H7 (cell line): ENCODE measurements at places on chromosomes 1 and 21. TPM values are rescaled to one million over a fixed set of nuclear protein-coding genes. Genes with fewer than 3 reads are reported as not detected.

The IL6R gene
- 8.6 and 10.3 TPM in 2 replicates for total RNA-seq

The GPA33 gene
- total RNA-seq: 0.59 and 0.69 TPM in 2 replicates

The PEAR1 gene
- 1.2 and 1.8 TPM in 2 replicates for total RNA-seq

The PERM1 gene
- not detected in 2 replicates for total RNA-seq

The CDA gene
- 37.1 and 39.4 TPM in 2 replicates for total RNA-seq

The FCGR1A gene
- total RNA-seq: not detected in 2 replicates

The HTR6 gene
- 0.45 and 1.9 TPM in 2 replicates for total RNA-seq

The CFHR1 gene
- total RNA-seq: not detected in 2 replicates

The TNFAIP8L2 gene
- total RNA-seq: 0.14 and 0.15 TPM in 2 replicates

The ATP1A4 gene
- total RNA-seq: 0.73 and 0.74 TPM in 2 replicates

The ICOSLG gene
- 0.96 and 1.6 TPM in 2 replicates for total RNA-seq

The CELA3B gene
- not detected in 2 replicates for total RNA-seq

The CKS1B gene
- total RNA-seq: 342 and 347 TPM in 2 replicates

The NEXN gene
- total RNA-seq: 0.90 and 1.3 TPM in 2 replicates

The LCE6A gene
- not detected in 2 replicates for total RNA-seq

The SYNC gene
- total RNA-seq: 0.07 and 0.45 TPM in 2 replicates

The LCE3E gene
- not detected in 2 replicates for total RNA-seq

The CD5L gene
- total RNA-seq: not detected in 2 replicates

The MMP23B gene
- 11.9 and 15.7 TPM in 2 replicates for total RNA-seq

The TPTE gene
- not detected in 2 replicates for total RNA-seq

The ELAPOR1 gene
- 0.07 and 0.10 TPM in 2 replicates for total RNA-seq

The CASQ1 gene
- 4.2 and 4.4 TPM in 2 replicates for total RNA-seq

The PCAT6 gene
- total RNA-seq: 3.4 and 7.4 TPM in 2 replicates

The S100A7 gene
- not detected in 2 replicates for total RNA-seq

The ZBTB8A gene
- total RNA-seq: 6.2 and 9.1 TPM in 2 replicates

The PDPN gene
- 103 and 108 TPM in 2 replicates for total RNA-seq

The RNU1-2 gene
- total RNA-seq: under 0.01 TPM in 2 replicates

The FCRL4 gene
- not detected in 2 replicates for total RNA-seq

The OR2AK2 gene
- total RNA-seq: not detected in 2 replicates

The TRIM17 gene
- 4.9 and 5.6 TPM in 2 replicates for total RNA-seq

The MAP3K21 gene
- 28.0 and 44.5 TPM in 2 replicates for total RNA-seq

The SLC26A9 gene
- not detected in 2 replicates for total RNA-seq

The VWA5B1 gene
- 0.10 and 0.26 TPM in 2 replicates for total RNA-seq

The LCE1F gene
- total RNA-seq: not detected in 2 replicates

The SLC1A7 gene
- total RNA-seq: 0.18 TPM in 1 of 2 replicates, not detected in the other

The MAST2 gene
- 31.8 and 51.0 TPM in 2 replicates for total RNA-seq

The ATP6V1G3 gene
- total RNA-seq: not detected in 2 replicates

The AK4 gene
- total RNA-seq: 227 and 297 TPM in 2 replicates

The FCRL2 gene
- not detected in 2 replicates for total RNA-seq

The DNALI1 gene
- 3.3 and 4.0 TPM in 2 replicates for total RNA-seq

The NAV1 gene
- total RNA-seq: 13.2 and 16.7 TPM in 2 replicates

The LAMC1 gene
- 116 and 163 TPM in 2 replicates for total RNA-seq

The SPRR3 gene
- not detected in 2 replicates for total RNA-seq
